ENCODE measurements at places on chromosomes 1 and 21.

DNA sequence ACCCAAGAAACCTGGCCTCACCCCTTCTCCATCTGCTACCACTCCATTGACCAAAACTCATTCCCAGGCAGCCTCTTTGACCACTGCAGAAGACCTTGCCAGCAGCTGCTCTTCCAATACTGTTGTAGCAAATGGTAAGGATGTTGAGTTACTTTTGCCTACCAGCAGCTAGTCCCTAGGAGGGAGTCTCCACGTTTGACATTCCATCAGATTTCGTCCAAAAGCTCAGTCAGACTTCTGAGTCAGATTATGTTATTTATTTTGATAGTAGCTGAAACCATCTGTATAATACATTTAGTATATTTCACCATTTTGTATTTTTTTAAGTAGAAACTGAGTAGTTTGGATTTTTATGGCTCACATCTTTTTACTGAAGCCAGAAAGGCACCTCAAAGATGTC, 51.5 kb upstream of the WNT2B start:
- no peak for DNase-seq

DNA sequence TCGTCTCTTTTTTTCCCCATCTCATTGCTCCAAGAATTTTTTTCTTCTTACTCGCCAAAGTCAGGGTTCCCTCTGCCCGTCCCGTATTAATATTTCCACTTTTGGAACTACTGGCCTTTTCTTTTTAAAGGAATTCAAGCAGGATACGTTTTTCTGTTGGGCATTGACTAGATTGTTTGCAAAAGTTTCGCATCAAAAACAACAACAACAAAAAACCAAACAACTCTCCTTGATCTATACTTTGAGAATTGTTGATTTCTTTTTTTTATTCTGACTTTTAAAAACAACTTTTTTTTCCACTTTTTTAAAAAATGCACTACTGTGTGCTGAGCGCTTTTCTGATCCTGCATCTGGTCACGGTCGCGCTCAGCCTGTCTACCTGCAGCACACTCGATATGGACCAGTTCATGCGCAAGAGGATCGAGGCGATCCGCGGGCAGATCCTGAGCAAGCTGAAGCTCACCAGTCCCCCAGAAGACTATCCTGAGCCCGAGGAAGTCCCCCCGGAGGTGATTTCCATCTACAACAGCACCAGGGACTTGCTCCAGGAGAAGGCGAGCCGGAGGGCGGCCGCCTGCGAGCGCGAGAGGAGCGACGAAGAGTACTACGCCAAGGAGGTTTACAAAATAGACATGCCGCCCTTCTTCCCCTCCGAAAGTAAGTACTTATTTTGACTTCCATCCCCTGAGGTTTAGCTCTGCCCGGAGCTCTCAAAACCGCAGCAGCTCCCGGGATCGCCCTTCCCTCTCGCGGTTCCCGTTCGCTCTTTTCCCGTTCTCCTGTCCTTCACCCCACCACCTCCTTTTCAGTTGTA, 1.5 kb downstream of the TGFB2 start:
- peak; percentile 56 for DNase-seq

GRCh38 chr1:180630408-180631193, 1.2 kb upstream of the XPR1 start:
- peak; percentile 42 for DNase-seq

DNA sequence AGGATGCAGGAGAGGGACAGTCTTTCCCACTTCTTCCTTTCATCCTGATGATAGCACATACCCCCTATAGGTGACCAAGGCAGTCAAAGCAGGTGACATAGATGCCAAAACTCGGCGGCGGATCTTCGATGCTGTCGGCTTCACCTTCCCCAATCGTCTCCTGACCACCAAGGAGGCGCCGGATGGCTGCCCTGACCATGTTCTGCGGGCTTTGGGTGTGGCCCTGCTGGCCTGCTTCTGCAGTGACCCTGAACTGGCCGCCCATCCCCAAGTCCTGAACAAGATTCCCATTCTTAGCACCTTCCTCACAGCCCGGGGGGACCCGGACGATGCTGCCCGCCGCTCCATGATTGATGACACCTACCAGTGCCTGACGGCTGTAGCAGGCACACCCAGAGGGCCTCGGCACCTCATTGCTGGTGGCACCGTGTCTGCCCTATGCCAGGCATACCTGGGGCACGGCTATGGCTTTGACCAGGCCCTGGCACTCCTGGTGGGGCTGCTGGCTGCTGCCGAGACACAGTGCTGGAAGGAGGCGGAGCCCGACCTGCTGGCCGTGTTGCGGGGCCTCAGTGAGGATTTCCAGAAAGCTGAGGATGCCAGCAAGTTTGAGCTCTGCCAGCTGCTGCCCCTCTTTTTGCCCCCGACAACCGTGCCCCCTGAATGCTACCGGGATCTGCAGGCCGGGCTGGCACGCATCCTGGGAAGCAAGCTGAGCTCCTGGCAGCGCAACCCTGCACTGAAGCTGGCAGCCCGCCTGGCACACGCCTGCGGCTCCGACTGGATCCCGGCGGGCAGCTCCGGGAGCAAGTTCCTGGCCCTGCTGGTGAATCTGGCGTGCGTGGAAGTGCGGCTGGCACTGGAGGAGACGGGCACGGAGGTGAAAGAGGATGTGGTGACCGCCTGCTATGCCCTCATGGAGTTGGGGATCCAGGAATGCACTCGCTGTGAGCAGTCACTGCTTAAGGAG, 2.9 kb downstream of the NCDN start:
- no peak for DNase-seq

GRCh38 chr1:212637902-212638301, 29.3 kb downstream of the ATF3 start:
- no peak for DNase-seq

DNA sequence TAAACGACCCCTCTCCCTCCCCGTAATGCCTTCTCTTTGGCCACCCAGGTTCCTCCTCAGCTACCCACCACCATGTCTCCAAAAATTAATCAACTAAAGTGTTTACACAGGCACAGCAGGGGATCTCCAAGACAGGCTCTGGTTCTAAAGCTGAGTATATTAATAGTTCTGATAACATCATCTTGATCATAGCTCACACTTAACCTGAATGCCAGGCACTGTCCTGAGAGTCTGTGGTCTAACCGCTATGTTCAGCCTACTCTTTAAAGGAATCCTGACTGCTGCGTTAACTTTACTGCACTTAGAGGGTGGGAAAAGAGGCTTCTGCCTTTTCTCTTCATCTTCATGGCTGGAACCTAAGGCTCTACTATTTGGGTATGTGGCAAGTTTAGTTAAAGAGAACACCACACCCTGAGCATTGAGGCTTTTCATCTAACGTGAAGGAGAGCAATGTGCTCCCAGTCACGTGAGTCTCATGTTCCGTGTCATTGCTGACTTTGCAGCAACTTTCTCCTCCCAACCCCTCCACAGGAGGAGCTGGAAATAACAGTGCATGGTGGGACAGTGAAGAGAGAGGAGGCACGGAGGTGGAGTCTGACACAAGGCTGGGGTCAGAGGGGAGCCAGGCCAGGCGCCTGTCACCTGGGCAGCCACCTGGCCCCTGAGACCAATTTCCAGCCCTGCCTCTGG, 86.4 kb downstream of the FAM78B start:
- DNase-seq = no peak

DNA sequence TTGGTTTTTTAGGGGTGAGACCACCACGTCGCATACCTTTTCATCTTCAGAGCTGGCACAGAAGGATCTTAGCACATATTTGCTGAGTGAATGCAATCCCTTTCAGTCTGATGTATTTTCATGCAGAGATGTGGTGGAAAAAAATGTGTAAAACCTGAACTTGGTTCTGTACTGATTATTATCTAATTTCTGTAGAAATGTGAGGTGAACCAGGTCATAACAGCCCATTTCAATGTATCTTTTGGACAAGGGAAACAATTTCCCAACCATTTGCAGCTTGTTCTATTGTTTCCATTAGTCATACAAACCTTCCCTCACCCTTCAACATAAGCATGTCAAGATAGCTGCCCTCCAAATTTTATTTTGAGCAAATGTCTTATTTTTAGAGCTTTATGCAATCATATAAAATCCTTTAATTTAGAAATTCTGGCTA, 46.8 kb upstream of the RUNX1 start:
- no peak for DNase-seq

DNA sequence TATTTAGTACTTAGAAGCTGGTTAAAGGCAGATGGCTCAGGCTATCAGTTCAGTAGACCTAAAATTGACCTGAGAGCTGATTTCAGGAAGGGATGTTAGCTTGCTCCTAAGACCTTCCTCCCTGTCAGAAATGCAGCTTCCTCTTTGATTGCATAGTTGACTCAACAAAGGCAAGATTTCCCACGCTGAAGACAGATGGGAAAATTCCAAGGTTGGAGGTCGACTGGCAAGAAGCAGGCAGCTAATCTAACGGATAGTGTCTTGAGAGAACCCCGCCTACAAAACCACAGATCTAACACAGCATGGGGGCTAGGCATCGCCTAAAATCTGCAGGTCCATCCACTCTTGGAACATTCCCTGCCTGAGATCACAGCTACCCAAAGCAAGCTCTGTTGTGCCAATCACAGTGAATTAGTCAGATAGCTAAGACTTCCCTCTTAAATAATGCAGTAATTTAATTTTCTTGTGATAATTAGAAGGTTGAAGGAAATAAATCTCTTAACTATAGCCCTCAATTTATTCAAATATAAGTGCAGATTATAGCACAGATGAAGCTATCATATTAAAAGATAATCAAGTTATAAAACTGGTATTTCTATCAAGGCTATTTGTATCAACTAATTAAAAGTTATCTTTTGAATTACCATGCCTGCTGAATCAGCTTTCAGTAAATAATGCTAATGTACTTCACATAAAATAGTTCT, 357.8 kb upstream of the SGIP1 start:
- DNase-seq = no peak

GRCh38 chr1:33275706-33276572, 19.6 kb downstream of the ZNF362 start:
- no peak for DNase-seq

DNA sequence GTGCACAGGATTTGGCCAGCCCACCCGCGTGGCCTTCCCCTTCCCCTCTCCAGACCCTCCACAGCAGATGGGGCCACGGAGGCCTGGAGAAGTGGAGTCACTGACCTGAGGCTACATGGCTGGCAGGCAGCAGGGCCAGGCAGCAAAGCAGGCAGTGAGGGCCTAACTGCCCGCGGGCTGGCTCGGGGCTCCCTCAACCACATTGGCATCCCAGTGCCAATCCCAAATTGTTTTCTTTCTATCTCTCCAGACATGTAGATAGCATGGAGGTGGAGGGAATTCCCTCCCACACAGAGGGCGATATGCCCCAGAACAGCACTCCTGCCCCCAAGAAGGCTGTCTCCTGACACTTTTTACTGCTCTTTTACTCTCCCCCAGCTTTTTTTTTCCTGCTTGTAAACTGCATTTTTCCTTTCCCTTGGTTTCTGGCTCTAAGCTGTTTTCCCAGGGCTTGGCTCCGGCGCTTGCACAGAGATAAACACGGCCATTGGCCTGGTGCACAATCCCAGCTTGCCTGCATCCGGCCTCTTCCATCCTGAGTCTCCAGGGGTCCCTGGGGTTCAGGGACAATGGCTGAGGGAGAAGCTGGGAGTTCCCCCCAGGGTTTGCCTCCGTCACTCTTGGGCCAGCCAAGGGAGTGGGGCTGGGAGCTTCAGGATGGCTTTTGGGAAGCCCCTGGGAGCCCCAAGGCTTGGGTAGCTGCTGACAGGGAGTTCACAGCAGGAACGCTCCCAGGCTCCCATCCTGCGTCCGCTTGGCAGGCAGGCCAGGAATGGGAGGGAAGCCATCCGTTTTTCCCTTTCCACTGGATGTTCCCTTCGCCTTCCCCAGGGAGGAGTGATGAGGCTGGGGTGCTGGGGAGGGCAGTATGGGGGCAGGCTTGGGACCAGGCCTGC, 7.0 kb downstream of the EPHX1 start:
- peak; percentile 86 for DNase-seq

- no peak for DNase-seq
Observed at GRCh38 chr1:59697150-59697800, 117.5 kb upstream of the HOOK1 start.

DNA sequence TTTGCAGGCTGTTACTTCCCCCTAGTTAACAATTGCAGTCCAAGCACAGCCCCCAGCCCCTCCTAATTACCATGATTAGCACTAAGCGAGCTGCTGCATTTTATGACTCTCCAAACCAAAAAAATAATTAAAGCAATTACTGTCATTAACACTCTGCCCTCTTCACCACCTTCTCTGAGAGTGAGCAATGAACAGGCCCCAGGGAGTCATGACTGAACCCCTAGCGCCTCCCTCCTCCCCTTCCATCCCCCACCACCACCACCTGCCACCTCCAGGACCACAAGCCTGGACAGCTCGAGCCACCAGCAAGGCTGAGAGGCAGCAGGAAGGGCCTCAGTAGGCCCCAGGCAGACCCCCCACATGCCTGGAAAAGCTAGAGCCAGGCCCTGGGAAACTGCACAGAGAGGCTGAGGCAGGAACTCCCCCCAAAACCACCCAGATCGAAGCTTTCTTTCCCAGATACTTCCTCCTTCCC, 35.5 kb upstream of the ZC3H12A start:
- DNase-seq = no peak

GRCh38 chr1:154442006-154442740, 37.0 kb downstream of the IL6R start:
- DNase-seq = no peak

GRCh38 chr1:176448340-176448739, 14.6 kb upstream of the PAPPA2 start:
- DNase-seq = no peak

GRCh38 chr1:53561503-53562105, 102.4 kb downstream of the DMRTB1 start:
- DNase-seq = peak; percentile 17

- no peak for DNase-seq
Observed at GRCh38 chr1:88731475-88732269, 47.6 kb downstream of the PKN2 start.

DNA sequence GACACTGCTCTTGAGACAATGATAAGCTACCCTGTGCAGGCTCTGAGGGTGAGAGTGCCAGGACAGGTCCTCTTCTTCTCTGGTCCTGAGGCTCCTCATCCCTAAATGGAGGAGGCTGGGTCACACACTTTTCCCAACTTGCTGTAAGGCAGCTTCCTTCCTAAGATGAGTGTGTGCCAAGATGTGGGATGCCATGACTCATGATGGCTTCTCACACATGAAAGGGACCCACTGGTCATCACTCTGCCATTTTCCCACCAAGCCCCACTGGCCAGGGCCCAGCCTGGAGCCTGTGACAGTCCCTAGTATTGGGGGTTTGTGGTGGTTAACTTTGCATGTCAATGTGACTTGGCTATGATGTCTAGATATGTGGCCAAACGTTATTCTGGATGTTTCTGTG, 54.4 kb downstream of the CNIH3 start:
- DNase-seq = no peak

DNA sequence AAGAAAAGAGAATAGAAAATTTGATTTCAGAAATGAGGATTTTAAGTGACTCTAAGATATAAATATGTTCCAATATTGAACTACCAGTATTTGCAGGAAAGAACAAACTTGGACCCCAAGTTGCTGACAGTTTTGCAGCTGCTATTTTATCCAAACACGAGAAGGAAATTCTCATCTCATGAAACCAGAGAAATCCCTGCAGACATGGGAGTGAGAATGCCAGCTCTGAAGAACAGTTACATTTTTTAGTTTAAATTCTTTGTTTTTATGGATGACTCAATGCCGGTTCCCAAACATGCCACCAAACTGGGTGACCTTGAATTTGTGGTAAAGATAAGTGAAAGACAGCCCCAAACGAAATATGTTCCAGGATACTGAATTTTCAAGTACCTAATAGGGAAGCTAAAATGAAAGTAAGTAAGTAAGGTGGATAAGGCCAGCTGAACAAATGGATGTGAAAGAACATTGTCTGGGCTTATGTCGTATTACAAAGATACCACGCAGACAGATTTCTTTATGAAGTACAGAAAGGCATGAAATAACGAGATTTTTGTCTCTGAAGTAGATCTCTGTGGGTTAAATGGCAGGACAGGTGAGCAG, 19.9 kb downstream of the TLR5 start:
- no peak for DNase-seq
